NCI-H1092 treated with DMSO at 0.1 percent for 48 hours (cell line): ENCODE measurements at places on chromosomes 6 and 20.
A peak's percentile ranks its signal among the peaks of the same experiment; 100 is the strongest.

GRCh38 chr6:107735906-107736635 lies 88.0 kb downstream of the SCML4 start:
- DNase-seq: no peak

GRCh38 chr6:35596448-35597442 lies 84.0 kb upstream of the TULP1 start:
- no peak for DNase-seq

DNA sequence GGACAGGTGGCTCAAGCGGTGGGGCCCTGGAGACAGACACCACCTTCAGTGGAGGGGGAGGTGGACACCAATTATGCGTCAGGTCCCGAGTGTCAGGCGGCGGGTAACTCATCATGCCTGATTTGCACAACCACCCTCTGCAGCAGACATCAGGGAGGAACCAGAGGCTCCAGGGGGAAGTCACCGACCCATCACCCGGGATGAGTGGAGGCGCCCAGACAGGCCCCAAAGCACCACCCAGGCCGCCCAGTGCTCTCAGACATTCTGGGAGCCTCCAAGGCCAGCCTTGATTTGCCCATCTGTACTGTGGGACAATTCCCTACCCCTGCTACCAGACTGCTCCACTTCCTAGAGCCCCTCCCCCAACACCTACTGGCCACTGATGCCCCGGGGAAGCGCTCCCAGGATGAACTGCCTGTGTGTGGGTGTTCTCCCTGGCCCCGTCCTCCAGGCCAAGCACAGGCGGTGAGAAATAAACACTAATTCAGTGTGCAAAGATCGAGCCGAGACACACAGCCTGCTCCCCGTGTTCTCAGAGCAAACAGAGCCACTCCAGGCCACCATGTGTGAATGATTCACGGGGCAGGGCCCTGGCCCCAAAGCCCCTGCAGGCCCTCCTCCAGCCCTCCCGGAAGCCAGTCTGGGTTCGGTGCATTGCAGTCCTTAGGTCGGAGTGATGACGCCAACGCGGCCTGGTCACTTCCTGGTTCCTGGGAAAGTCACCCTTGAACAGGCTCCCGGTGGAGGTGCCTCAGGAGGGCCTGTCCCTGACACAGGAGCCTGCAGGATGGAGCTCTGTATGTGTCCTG lies 107.2 kb downstream of the ASXL1 start:
- DNase-seq: no peak

- DNase-seq: no peak
These were observed 71.5 kb downstream of the LYRM2 start for GRCh38 chr6:89566930-89567629.

DNA sequence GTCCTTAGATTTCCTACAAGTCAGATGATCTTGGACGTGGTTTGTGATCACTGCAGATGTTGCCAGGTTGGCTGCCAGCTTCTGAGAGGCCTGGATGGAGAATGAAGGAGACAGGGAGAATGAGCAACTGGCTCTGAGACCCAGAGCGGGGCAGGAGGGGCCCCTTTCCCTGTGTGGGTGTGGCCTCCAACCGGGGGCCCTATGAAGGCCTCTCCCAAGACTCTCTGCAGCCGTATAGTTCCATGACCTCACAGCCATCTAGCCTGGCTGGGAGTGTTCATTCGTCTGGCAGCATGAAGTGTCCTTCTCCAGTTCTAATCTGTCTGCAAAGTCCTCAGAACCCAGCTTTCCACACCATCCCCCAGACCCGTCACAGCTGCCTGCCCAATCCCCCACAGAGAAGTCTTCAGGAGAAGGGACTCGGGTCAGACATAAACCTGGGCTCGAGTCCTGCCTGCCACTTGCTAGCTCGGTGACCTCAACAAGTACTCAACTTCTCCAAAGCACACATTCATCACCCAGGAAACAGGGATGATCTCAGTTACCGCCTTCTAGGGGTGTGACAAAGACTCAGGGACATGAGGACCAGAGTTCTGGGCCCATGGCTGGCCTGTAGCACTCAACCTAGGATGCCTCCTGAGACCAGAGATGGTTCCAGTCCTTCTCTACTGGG lies 122.6 kb downstream of the EDN3 start:
- DNase-seq: no peak

GRCh38 chr6:139520321-139520768 lies 145.9 kb upstream of the CITED2 start:
- no peak for DNase-seq

DNA sequence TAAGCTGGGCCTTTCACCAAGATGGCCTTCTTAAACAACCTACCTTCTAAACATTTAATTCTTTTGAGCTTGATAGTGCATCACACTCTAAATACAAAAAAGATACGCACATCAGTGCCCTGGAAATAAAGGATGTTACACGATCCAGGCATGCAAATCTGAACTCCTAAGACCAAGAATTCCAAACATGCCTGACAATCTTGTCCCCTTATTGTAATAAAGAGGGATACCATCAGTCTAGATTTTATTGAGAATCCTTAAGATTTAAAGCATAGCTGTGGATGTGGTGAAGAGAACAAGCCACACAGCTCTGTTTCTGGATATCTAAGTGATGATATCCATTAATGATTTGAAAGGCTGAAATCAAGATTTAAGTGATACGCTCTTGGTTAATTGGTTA lies 13.0 kb downstream of the ZNF451 start:
- DNase-seq: no peak

GRCh38 chr20:58701431-58702160 lies 9.0 kb downstream of the NPEPL1 start:
- no peak for DNase-seq

GRCh38 chr6:27562027-27562410 lies 89.1 kb upstream of the ZNF184 start:
- no peak for DNase-seq

- DNase-seq: no peak
These were observed 45.8 kb downstream of the QKI start for GRCh38 chr6:163460307-163460782.

DNA sequence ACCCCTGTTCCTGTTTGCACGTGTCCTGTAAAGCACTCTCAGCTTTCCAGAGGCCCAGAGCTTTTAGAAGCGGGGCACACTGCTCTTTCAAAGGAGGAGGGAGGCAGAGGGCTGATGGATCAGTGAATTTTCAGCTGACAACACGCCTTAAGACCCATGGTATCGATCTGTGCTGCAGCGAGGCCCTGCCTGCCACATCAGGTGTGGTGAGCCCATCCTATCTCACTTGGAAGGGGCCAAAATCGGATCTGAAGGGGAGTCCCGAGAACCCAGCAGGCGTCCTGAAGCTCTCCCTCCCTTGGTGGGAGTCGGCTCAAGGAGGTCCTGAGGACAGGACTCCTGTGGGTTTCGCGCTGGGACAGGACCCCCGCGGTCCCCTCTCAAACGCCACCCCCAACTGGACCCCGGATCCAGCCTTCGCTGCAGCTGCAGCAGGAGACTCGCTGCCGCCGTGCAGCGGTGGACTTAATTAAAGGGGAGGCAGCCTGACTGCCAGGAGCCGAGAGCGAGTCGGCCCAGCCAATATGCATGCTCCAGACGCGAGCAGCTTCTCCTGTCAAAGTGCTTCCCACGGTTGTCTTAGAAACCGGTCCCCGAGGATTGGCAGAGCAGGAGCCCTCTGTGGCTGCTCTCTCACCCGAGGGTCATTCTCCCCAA lies 580.0 kb upstream of the ZNF337 start:
- DNase-seq: peak; percentile 26

- no peak for DNase-seq
These were observed 1.3 kb downstream of the SMIM13 start for GRCh38 chr6:11094941-11095340.

DNA sequence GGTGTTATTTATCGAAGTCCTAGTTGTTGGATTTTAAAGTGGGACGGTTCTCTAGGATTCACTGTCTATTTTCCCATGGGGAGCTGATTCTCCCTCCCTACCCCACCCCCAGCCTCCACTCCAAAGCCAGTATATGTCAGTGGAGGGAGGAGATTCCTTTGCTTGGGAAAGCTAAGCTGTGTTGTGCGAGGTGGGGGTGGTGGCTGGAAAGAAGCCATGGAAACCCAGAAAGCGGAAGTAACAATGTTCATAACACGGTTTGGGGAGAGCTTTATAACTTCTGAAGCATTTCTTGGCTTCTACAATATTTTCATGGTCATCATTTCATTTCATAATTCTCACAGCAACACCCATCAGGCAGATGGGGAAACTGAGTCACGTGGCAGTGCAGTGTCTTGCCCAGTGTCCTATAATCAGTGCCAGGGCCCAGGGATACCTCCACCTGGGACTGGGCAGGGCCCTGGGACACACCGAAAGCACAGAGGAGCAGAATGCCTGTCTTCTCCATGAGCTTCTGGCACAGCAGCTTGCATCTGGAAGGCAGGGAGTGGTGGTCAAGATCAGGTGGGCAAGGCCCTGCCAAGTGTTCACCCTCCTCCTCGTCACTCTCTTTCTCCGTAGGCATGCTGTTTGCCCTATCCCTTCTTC lies 4.5 kb downstream of the SUN5 start:
- no peak for DNase-seq

DNA sequence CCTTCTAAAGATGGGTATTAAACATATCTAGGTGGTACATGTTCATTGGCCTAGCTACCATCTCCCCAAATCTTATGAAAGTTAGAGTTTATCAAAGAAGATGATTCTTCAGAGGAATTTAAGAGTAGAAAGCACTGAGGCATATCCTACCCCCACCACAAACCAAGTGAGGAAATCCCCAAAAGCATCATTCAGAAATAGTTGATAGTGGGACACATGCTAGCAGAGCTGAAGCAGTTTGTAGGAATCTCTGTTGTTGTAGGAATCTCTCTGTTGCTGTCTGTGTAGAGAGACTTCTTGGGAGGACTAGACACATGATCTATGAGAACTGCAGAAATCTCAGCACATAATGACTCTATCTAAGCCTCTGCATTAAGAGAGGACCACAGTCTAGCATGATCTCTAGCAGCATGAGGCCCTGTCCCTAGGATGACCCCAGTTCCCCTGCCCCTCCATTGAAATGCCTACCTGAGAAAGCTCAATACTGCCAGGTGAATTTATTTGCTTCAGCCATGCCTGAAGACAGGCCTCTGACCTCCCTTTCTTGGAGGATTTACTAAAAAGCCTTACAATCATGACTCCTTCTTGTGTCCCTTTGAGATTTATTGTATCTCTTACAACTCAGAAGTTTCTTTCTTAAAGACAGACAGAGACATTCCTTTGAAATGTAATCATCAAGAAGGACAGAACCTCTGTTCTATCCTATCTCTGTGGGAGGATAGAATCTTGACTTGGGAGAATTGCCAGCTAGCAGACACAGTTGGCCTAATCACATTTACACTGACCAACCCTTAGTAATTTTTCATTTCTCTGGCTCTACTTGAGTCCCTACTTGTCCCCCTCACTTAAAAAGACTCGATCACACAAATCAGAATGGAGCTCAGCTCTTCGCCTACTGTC lies 582.4 kb downstream of the PHF3 start:
- DNase-seq: no peak

DNA sequence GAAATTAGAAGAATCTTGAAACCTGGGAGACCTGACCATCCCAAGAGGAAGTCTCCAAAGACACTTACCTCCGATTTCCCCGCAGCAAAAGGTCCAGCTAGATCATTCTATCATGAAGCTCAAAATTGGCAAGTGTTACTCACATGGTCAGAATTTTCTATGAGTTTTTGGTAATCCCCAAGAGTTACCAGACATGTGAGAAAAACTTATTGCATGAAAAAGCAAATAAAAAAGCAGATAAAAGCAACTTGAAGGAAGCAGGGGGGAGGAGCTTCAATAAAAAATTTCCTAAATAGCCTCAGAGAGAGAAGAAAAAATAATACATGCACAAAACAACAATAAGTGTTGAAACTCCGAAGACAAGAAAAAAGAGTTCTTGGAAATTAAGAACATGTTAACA lies 27.3 kb downstream of the VNN1 start:
- DNase-seq: no peak

DNA sequence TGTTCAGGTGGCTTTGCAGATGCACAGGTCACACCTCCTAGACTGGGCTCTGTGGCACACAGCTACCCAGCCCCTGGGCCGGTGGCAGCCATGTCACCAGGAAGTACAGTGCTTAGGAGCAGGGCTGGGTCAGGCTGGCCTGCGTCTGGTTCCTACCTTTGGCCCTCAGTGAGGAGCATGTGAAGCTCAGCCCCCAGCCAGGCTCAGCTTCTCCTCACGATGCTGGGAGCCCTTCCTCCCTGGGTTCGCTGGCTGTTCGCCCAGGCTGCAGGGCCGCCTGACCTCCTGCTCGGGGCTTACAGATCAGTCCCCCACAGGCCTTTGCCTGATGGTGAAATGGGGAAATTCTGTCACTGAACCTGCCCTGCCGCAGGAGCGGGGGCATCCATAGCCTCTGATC lies 23.1 kb downstream of the SPATA2 start:
- DNase-seq: no peak

DNA sequence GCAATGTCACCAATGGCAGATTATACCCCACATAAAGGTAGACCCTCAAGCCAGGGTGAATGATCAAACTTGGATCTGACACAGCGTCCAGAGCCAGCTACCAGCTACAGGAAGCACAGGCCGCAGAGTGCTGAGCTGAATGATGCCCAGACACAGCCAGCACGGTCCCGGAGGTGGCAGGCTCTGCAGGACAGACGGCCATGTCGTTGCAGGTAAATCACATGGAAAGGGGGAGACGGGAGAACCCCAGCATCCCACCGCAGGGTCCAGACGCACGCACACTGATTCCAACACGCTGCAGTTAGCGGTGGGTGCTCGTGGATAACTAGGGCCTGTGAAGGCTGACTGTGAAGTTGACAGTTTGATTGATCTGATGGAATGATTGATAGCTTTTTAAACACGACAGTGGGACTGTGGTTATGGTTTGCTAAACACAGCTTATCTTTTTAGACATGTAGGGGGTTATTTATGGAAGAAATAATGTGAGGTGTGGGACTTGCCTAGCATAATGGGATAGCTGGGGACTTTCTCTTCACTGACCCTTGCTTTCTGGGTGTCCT lies 228.5 kb downstream of the ERMARD start:
- DNase-seq: no peak

- DNase-seq: no peak
These were observed 7.6 kb upstream of the OSBPL2 start for GRCh38 chr20:62230696-62231095.

GRCh38 chr6:17057322-17057721 lies 44.5 kb upstream of the STMND1 start:
- DNase-seq: no peak

DNA sequence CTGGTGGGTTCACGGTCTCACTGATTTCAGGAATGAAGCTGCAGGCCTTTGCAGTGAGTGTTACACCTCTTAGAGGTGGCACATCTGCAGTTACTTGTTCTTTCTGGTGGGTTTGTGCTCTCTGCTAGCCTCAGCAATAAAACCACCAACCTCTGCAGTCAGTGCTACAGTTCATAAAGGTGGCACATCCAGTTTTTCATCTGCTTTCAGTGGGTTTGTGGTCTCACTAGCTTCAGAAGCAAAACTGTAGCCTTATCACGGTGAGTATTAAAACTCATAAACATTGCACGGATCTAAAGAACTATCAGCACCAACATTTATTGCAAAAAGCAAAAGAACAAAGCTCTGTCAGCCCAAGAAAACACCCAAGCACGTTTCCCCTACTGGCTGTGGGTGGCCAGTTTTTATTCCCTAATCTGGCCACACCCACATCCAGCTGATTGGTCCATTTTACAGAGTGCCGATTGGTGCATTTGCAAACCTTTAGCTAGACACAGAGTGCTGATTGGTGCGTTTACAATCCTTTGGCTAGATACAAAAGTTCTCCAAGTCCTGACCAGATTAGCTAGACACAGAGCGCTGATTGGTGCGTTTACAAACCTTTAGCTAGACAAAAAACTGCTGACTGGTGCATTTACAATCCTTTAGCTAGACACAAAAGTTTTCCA lies 3.4 kb upstream of the TMEM14C start:
- DNase-seq: no peak
